Stimulated activated naive CD4-positive, alpha-beta T cell (primary cell): ENCODE measurements at places on chromosomes 6 and 20.

- DNase-seq, result no peak
Observed at GRCh38 chr20:10249048-10249770, 30.6 kb downstream of the SNAP25 start.

- no peak for DNase-seq
Observed at GRCh38 chr6:4853349-4853748, 77.1 kb downstream of the CDYL start.

DNA sequence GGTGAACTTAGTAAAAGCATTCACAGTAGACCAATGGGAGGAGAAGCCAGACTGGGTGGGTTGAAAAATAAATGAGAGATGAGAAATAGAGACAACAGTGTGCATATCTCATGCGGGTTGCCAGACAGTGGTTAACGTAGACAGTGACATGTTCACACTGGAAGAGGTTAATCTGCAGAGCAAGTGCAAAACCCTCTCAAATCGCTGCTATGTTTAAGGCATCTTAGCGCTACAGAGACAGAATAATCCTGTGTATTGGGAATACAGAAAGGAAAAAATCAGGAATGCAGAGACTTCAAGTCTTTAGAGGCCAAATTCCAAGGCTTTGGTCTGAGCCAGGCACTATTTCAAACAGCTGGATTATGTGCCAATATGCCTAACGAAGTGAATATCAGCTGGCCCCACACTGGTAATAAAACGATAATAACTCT, 107.1 kb downstream of the TSHZ2 start:
- no peak for DNase-seq

- DNase-seq, result no peak
Observed at GRCh38 chr6:20497216-20498040, 36.8 kb upstream of the CDKAL1 start.

DNA sequence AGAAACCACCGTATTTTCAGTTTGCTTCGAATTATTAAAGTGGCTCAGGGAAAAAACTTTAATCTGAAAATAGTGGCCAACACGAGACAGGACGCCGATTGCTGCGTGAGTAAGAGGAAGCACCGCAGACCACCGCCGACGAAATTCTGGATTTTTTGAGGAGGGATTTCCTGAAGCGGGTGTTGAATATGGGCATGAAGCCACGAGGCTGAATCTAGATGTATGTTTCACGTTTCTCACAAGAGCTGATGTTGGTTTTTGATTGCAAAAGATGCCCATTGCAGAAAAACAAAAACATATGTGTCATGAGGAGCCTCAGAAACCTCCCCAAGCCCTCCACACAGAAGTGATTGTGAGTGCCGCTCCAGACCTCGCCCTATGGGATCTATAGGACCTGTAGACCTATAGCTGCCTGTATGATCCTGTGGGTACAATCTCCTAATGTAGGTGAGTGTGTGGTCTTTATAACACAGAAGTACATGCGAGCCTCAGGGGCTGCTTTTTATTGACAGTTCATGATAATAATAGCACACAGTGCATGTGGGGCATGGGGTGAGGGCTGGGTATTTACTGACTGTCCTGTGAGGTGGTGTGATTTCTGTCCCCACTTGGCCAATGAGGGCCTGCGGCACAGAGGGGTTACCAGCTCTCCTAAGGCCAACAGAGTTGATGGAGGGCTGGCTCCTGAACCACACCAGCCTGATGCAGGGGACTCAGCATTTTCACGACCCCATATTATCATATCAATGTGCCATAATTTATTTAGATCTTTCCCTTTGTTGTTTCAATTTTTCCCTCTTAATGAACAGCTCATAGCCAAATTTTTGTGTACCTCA, 243.9 kb downstream of the DLL1 start:
- DNase-seq, result no peak

DNA sequence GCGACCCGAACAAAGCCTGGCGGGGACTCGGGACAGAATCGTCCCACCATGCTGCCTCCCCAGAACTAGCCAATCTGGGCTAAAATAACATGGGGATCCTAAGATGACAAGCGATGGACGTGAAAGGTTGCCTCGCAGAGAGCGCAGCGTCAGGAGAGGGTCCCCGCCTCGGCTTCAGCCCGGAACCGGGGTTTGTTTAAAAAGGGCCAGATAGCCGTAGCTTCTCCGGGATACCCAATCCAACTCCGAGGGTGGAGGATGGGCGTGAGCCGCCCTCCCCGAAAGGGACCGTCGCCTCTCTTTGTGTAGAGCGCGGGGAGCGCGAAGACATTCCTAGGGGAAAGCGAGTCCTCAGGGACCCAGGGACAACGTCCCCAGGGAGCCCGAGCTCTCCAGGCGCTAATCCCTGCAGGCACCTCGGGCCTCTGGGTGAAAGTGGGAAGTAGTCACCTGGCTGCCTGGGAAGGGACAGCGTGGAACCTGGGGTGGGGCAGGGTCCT, 643 bp downstream of the CD24 start:
- no peak for DNase-seq

GRCh38 chr6:21972516-21972915, 324.3 kb downstream of the PRL start:
- DNase-seq, result no peak

- DNase-seq, result peak; percentile 77
Observed at GRCh38 chr6:149863698-149864577, at the start of gene LRP11. LRP11 (minus strand) TSS chr6:149864359; CDS start chr6:149864020, 339 bp downstream.

DNA sequence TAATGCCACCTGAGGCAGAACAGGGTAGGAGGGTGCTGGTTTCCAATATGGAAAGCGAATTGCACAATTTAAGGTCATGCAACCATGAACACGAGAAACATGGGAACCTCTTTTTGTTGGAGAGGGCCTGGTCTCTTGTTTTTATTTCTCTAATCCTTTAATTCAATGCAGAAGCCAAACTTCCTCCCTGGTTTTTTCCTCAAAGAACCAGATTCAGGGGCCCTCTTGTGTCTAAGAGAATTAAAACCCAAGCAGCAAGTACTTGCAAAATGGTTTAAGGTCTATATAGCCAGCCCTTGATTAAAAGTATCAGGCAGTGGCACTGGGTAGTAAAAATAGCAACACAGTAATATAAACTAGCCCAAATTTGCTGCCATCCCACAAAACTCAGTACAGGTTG, 19.5 kb downstream of the GSTA4 start:
- DNase-seq, result no peak

DNA sequence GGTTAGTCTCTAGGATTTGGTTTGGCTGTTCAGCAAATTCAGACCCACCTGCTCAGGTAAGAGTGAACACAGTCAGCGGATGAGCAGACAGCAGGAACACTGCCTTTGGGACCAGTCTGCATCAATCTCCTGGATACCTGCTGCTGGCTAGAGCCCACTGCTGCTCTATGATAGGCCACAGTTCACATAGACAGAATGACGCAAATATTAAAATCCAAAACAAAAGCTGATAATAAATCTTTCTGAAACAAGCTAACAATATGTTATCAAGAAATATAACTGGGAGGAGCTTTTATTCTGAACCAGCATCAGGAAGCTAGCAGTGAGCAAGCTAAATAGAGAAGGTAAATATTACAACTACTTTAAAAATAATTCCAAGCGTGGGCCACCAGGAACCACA, at the start of gene TAAR1:
Gene TAAR1, minus strand, starts transcription at position 101 of the 400 bp plus-strand sequence. CDS start 13,179 bp downstream, outside the sequence.
- DNase-seq, result no peak

DNA sequence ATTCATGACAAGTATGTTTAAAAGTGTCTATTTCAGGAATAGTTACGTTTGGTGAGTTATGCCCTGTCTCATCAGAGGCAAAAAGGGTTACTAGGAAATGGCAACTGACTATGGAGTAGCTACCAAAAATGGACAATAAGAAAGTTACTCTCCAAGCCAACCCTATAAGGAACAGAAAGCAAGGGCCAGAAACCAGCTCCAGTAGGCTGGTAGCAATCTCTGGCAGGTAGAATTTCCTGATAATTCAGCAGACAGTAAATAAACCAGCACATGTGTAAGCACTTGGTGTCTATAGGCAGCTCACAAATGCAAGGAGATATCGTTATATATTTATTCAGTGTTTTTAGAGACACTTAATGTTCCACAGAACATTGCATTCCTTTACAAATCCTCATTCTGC, 20.3 kb downstream of the SOX4 start:
- DNase-seq, result no peak

- DNase-seq, result no peak
Observed at GRCh38 chr6:73388433-73388799, 6.2 kb upstream of the DDX43 start.

GRCh38 chr20:23946206-23946605, 42.4 kb downstream of the GGTLC1 start:
- DNase-seq, result no peak

GRCh38 chr6:15524861-15525401, 137.9 kb downstream of the DTNBP1 start:
- no peak for DNase-seq

DNA sequence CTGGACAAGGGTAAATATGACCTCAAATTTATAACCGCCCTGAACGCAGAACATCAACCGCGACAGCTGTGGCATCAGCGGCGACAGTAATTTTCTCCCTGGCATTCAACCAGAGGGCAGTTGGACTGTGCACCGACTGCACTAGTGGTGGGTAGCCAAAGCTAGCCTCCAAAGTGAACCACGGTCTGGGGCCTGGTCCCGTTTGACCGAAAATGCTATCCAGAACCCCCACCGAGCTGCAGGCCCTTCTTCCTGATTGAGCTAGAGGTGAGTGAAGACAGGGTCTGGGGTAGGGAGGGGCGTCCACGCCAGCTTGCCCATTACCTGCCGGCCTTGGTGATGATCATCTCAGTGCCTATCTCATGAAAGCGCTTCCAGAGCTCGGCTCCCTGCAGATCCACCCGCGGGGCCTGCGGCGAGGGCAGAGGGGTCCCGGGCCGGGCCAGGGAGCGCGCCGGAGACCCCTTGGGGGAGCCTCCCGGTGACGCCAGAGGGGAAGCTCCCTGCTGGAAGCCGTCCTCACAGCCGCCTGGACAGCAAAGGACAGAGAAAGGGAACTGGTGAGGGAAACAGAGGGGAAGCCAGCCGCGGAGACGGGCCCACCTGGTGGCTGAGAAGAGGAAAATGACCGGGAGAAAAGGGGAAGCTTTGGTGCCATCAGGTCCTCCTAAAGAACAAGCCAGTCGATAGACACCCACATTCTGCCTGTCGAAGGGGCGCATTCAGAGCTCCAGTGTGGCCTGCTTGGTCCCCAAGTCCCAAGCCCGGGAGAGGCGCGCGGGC, 2.0 kb downstream of the TBX18 start:
- no peak for DNase-seq

DNA sequence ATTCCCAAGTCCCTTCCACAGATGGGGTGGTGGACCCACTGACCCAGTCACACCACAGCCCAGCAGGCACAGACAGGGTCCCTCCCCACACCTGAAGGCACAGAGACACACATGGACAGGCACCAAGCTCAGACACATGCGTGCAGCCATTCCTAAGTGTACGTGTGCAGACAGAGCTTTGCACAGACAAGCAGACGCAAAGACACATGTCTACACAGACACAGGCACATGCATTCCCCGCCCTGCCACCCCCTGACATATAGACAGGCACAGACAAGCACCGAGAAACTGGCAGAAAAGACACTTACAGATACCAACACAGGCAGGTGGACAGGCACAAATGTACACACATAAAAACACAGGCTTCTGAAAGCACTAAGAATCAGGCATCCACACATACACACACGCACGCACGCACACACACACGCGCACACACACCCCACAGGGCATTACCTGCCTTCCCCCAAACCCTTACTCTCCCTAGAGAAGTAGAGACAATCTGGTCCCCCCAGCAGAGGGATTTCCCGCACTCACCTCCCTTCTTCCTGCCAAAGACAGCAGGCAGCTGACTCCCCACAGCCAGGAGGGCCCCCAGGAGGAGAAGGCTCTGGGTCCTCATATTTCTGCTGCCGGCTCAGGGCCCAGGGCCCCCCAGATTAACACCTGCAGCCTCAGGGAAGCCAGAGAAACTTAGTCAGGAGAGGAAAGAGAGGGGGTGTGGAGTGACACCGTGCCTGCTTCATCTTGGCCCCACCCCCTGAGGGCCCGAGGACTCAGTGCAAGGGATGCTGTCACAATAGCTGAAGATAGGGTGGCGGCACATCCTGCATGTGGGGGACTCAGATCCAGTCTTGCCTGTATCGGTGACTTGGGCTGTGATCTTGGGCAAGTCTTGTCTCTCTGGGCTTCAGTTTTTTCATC, at the start of gene WFDC5:
Gene WFDC5, minus strand, starts transcription at position 710 of the 921 bp plus-strand sequence. Its CDS starts 91 bp downstream, at position 619.
- no peak for DNase-seq

DNA sequence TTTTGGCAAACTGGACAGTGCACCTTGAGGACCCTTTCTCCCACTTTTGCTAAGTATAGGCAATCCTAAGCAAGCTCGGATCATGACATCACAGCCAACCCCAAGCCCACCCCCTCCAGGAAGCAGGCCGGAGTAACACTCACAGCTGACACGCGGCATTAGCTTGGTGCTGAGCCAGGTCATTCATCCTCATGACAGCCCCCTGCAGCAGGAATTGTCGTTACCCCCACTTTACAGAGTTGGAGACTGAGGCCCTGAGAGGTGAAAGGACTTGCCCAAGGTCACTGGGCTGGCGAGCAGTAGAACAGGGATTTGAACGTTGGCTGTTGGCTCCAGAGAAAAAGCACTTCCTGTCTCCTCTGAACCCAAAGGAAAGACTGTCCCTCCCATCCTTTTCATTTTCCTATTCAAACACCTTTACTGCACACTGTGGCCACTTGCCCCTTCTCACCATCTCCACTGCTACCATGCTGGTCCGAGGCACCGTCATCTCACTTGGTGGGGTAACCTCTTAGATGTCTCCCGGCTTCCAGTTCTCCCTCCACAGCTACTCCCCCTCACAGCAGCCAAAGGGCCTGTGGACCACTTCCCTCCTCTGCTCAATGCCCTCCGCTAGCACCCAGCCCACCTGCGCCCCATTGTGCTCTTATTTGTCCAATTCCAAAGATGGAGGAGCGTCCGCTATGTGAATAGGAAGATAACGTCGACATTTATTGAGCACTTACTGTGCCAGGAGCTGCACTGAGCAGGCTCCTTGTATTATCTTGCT, 84.7 kb downstream of the PREX1 start:
- DNase-seq, result no peak

- no peak for DNase-seq
Observed at GRCh38 chr6:129402244-129402643, 307.7 kb downstream of the ARHGAP18 start.

DNA sequence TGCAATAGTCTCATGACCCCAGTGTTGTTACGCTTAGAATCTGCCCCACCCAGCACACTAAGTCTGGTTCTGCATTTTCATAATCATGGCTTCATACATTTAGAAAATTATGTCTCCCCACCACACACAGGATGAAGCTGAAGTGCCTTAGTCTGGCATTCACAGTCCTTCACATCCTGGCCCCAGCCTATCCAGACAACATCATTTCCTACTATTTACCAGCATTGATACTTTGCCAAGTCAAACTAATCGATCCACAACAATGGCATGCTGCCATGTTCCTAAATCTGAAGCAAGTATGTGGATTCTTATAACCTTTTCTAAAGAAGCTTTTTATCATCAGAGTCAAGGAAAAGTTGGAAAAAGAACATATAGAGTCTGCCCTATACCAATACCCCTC, 132.4 kb upstream of the FBXL4 start:
- DNase-seq, result no peak

DNA sequence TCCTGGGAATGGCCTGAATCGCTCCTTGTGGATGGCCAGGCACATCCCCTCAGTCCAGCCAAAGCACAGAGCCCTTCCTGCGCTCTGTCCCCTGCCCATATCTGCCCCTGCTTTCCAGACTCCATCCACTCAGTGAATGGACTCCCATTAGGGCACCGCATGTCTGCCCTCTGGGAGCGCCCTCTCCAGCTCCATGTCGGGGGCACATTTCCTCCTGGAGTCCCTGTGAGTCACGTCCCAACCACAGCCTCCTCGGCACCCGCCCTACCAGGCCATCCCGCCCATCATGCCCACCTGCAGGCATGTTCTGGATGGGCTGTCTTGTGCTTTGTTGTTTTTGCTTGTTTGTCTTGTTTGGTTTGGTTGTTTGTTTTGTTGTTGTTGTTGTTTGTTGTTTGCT, 96.8 kb downstream of the PSMB1 start:
- no peak for DNase-seq

GRCh38 chr20:61665528-61666470, 399.9 kb downstream of the TAF4 start:
- DNase-seq, result no peak
